Activated naive CD4-positive, alpha-beta T cell treated with Interleukin-2 at 50 U/mL for 16 hours (primary cell): ENCODE measurements at places on chromosomes 4 and X.

DNA sequence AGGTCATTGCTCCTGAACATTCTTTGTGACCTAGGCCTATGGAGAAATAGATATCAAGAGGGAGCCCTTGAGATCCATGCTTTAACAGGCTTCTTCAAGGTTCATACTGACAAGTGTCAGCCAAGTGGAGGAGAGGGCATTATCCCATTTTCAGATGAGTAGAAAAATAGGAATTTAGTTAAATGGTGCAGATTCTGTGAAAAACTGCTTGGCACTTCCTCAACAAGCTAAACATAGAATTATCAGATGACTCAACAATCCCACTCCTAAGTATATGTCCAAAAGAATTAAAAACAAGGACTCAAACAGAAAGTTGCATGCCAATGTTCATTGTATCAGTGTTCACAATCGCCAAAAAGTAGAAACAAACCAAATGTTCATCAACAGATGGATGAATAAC, 43.8 kb upstream of the KCNIP4 start:
- no peak for DNase-seq

GRCh38 chr4:8417071-8417614, 23.4 kb downstream of the ACOX3 start:
- no peak for DNase-seq

- DNase-seq, result no peak
Measured at GRCh38 chr4:53788621-53789020, 197.3 kb upstream of the LNX1 start.

DNA sequence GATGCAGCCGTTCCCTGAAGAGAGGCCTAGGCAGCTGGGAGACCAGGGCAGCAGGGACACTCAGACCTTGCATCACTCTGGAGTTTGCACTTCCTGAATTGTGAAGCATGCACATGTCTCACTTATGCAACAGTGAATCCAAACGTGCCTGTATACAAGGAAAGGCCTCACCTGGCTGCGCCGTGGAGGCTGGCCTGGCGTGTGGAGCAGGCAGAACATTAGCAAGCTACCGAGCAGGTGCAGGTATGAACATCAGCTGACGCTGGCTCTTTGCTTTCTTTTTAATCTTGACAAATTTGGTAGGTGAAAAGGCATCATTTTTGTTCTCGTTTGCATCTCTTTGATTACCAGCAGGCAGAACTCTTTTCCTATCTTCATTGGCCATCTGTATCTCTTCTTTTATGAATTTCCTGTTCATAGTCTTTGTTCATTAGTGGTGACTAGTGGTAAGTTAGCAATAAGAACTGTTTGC, 37.1 kb upstream of the IRAK1 start:
- DNase-seq, result no peak

DNA sequence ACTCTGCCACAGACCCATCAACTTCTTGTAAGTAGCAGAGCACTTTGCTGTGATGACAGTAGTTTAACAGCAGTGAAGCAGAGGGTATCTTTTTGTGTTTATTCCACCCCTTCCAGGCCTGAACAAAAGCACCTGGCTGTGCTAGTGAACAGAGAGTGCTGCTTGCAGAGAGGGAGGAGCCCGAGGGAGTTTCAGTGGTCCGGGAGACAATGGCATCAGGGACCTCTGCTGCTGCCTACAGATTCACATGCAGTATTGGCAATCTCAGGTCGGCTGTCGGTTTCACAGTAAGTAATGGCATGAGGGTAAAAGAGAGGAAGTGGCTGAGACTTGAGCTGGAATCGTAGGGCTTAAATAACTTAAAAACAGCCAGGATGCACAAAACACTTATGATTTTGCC, 755.8 kb downstream of the RPA4 start:
- no peak for DNase-seq

DNA sequence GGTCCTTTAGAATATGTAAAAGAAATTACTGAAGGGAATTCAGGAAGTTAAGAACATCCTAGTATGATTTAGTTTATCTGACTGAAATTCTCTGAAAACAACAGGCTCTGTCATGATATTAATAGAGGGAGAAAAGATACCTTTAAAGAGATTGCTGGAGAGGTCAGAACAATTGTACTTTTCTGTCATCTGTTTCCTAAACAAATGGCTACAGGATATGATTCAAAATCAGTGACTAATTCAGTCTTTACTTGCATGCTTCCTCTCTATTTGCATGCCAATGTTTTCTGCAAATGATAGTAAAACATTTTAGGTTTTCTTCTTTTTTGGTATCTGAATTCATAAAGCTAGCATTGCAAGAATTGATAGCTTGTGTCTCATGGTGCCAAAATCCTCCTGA, 616.7 kb upstream of the PCDH7 start:
- no peak for DNase-seq

DNA sequence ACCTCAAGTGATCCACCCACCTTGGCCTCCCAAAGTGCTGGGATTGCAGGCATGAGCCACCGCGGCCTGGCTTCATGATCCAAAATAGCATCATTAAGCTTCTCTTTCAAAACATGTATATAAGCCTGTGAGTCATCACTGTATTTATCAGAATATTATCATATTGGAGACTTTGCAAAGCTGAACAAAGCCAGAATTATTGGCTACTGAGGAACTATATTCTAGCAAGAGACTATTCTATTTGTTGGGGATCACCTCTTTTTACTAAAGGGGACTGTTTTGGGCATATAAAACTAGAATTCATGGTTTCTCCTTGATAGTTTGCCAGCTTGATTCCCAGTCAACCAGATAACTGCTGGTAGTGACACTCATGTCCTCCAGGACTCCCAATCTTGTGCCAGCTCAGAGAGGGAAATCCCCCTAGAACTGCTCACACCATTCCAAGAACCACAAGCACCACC, 40.1 kb downstream of the TET2 start:
- no peak for DNase-seq

DNA sequence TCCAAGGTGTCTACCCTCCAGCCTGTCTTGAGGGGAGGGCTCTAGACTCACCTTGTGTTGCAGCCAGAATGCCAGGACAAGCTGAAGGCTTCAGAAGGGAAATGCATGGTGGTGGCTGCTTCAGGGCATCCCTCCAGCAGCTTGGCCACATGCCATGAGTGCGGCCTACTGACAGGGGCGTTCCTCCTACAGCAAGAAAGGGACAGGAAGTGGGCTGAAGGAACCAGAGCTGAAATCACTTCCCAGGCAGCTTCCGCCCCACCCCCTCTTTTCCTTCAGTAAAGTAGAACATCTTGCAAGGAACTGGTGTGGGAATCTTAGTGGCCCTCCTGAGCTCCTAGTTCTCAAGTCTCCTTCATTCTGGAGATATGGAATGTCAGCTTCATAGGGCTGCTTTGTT, 167.5 kb upstream of the DGKK start:
- no peak for DNase-seq

DNA sequence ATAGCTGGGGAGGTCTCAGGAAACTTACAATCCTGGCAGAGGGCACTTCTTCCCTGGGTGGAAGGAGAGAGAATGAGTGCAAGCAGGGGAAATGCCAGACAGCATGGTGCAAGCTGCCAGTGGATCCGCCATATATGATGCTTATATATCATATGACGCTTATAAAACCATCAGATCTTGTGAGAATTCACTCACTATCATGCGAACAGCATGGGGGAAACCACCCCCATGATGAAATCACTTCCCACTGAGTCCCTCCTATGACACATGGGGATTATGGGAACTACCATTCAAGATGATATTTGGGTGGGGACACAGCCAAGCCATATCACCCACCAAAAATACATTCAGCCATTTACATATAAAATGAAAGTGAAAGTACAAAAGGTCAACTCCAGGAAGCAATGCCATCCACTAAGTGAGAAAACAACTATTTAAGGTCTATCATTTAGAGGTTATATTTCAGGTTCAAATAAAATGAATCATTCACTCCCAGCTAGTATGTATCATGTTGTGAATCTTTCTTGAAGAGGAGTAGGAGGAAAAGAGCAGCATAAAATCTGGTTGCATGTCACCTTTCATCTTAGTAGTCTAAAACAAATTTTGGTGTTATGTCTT, 20.3 kb upstream of the DYNLT3 start:
- DNase-seq, result no peak

DNA sequence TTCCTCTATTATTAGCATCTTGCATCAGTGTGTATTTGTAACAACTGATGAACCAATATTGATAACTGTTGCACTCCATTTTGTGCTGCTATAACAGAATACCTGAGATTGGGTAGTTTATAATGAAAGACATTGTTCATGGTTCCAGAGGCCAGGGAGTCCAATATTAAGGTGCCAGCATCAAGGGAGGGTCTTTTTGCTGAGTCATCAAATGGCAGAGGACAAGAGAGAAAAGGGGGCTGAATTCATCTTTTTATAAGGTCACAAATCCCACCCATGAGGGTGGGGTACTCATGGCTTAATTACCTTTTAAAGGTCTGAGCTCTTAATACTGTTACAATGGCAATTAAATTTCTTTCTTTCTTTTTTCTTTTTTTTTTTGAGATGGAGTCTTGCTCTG, 7.2 kb downstream of the MYOZ2 start:
- DNase-seq, result no peak

DNA sequence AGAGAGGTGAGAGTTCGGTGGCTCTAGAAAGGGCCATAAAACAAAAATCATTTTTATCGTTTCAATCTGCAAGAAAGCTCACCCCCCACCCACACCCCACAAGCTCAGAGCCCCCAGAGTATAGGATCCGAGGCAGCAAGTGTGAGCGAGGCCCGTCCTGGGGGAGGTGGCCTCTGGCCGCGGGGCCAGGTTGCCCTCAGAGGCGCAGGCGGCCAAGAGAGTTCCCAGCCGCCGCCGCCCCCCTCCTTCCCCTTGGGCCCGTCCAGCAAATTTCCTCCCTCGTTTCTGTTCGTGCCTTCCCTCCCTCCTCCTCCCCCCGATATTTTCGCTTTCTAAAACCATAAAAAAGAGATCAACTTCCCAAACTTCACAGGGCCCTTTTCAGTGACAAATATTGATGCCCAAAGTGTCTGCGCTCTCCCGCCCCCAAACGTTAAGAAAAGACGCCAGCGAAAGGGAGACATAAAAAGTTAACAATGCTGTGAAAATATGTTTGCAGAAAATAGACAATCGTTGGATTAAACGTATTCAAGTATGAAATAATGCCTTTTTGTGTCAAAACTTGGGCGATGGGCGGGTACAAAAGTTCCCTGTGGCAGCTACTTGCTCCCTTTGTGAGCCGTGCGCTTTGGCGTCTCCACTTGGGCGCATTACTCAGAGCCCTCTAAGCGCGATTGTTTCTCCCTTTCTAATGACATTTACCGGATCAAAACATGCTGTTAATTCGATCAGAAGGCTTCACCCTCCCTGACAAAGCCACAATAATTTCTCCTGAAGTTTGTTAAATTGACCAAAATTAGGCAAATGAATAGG, 1.1 kb upstream of the HELT start:
- no peak for DNase-seq

DNA sequence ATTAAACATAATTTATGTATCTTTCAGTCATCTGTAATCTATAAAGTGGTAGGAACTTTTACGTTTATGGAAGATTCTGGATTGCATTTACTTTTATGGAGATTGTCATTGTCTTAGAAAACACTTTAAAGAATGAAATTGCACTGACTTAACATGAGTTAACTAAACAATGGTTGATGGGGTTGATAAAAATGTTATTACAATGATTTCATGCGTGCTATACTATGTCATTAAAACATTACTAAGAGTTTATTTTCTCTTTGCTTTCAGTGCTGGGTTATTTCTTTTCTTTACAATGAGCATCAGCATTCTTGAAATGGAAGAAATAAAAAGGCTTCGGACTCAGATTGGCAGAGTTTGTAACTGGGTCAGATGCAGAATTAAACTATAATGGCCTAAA, 67.1 kb upstream of the PDLIM3 start:
- DNase-seq, result no peak

- no peak for DNase-seq
Measured at GRCh38 chrX:86322913-86323312, 174.7 kb downstream of the DACH2 start.

DNA sequence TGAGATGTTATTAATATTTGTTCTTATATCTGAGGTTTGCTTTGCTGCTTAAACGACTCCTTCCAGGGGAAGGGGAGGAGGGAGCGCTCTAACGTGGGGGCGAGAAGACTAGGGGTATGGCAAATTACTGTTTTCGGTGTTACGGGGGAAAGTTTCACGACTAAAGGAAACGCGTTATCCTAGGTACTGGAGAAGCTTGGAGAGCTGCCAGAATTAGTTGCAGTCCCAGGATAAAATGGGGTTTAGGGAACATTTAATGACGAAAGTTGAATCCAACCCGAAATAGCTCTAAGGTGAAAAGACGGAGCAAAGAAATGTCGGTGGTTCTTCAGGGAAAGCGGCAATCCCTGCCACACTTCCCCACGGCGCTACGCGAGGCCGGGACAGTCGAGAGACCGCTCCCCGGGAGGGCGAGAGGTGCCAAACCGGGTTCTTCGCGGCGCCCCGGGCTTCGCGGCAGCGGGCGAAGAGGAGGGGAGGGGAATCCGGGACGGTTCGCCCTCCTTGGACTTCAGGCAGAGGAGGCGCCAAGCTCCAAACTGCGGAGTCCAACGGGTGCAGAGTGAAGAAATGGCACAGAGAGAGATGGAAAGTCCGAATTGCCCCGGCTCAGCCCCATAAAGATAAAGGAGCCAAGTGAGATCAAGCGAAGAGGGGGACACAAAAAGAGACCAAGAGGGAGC, 724 bp downstream of the THOC2 start:
- DNase-seq, result peak; percentile 7

- no peak for DNase-seq
Measured at GRCh38 chrX:100216083-100216482, 194.0 kb downstream of the PCDH19 start.

DNA sequence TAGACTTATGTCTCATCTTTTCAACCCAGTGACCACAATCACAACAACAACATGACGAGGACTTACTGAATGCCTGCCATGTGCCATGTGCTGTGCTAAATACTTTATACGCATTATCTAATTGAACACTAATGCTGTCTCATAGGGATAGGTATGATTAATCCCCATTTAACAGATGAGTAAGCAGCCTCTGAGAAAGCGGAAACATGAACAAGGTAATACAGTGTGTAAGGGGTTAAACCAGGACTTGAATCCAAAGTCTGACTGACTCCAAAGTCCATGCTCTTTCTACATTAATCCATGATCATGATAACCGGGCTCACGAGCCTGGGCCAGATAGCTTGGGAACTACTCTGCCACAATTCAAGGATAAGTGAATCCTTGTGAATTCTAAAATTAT, 105.3 kb upstream of the MBNL3 start:
- DNase-seq, result no peak

DNA sequence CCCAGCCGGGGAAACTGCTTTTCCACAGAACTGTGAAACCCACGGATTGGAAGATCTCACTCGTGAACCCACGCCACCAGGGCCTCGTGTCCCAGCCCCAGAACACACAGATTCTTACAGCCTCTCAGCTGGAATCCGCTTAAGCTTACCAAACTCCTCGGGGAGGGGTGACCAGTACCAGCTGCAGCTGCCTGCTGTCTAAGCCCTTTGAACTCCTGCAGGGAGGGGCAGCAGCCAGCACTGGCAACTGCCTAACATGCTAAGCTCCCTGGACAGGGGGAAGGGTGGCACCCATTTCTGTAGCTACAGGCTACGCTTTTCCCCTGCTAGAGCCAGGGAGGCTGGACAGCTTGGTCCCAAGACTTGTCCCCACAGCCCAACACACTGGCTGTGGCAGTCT, 38.4 kb downstream of the TBL1X start:
- DNase-seq, result no peak
